ENCODE measurements at places on chromosomes 7 and 10.

DNA sequence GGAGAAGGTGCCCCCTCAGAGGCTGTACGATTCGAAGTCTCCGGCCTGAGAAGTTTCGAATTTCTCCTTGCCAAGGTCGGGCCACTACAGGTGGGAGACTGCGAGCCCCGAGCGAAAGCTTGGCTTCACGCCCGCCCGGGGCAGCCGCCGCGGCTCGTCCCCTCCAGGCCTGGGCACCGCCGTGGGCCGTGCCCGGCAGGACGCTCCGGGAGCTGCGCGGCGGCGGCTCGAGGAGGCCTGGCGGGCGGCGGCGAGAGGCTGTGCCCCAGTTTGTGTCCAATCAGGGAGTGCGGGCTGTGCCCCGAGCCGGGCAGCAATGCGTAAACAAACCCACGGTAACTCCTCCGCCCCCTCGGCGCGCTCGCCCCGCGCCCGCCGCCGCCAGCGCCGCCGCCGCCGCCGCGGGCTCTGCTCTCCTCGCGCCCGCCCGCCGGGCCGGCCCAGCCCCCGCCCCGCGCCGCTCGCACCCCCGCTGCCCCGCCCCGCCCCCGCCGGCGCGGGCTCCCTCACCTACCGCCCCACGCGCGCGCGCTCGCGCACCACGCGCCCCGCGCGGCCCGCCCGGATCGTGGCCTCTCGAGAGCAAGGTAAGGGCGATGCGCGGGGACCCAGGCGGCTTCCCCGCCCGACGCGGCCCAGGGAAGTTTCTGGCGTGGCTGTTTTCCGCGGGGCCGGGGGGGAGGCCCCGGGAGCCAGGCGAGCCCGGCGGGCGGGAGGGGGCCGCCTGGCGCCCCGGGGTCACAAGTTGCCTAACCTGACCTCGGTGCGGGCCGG, 57.8 kb upstream of the PCGF5 start:
- peak; percentile 86 for DNase-seq

DNA sequence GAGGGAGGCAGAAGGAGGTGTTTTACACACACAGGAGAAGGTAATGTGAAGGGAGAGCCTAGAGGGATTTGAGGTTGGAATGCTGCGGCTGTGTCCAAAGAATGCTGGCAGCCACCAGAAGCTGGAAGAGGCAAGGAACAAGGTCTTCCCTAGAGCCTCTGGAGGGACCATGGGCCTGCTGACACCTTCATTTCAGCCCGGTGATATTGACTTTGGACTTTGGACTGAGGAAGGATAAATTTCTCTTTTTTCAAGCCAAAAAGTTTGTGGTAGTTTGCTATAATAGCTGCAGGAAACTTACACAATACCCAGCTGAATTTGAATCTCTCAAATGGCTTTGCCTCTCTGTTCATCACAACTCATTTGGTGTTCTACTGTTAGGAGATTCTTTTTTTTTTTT, 34.6 kb downstream of the UBN2 start:
- no peak for DNase-seq

GRCh38 chr7:12211711-12212485, 804 bp downstream of the TMEM106B start:
- DNase-seq: peak; percentile 40

DNA sequence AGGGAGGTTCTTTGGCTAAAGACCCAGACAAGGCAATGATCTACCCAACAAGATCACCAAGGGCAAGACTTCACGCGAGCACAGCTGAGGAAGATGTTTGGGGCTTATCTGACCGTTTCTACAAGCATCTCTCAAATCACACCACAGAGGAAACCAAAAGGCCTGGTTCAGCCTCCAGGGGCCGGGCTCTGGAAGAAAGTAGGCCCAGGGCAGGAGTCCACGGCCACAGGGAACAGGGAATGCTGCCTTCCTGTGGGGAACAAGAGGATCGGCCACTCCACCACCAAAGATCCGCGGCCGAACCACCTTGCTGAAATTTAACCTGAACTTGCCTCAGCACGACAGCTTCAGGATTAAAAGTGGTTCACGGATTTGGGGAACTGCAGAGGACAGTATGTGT, 332.5 kb downstream of the PTPRN2 start:
- no peak for DNase-seq

DNA sequence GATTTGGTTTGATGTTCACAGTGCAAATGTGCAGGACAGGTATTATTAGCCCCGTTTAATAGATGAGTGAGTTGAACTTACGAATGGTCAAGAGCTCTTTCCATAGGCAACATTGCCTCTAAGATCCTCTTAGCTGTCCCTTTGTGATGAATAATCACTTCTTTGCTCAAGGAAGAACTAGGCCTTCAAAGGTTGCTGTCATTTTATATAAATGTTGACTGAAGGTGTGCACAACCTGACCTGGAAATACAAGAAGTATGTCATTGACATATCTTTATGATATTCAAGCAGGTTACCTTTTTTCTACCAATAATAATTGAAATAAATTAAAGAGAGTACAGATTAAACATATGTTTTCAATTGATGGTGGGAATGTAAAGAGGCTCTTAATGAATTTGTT, 48.5 kb upstream of the GLCCI1 start:
- DNase-seq: no peak

DNA sequence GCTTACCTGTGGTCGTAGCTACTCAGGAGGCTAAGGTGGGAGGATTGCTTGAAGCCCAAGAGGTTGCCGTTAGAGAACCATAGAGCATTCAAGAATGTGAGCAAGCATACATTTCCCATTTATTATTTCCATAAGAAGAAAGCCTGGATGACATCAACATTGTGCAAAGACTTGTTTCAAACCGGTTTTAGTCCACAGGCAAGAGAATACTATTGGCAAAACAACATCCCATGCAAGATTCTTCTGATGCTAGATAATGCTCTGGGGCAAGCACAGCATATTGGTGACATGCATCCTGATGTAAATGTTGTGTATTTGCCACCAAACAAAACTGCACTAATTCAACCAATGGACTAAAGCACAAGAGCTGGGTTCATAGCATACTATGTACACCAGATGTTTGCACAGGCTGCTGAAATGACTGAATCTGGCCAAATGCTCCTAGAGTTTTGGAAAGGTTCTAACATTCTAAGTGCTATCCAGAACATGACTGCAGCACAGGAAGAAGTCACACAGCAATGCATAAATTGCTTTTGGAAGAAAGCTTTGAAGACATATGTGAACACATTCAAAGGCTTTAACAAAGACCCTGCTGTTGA, 42.6 kb downstream of the OTUD1 start:
- no peak for DNase-seq

DNA sequence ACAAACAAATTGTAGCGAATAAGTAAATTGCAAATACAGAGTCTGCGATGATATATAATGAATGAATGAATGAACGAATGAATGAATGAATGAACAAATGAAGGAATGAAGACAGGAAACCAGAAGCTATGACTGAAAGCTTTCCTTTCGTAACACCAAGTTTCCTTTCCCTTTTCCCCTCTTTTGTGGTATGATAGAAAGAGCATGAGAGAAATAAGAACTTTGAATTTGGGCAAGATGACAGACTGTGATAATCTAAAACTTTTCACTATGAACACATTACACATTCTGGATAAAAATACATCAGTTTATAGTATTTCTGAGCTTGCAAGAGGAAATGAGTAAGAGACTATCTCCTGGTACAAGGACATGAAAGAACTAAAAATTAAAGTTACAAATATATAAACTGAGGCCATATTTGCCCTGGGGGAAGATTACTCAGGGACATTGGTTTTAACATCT, 8.4 kb upstream of the UCN3 start:
- DNase-seq: no peak

GRCh38 chr7:49670991-49671390, 102.4 kb upstream of the VWC2 start:
- no peak for DNase-seq

- DNase-seq: peak; percentile 75
Measured at GRCh38 chr10:1043532-1043995, 5.4 kb downstream of the IDI1 start.

- no peak for DNase-seq
Measured at GRCh38 chr7:77321300-77321699, 94.8 kb downstream of the GSAP start.

- DNase-seq: peak; percentile 45
Measured at GRCh38 chr10:32446536-32447406, 831 bp downstream of the CCDC7 start.

- DNase-seq: no peak
Measured at GRCh38 chr7:101402081-101402779, 39.6 kb downstream of the COL26A1 start.

DNA sequence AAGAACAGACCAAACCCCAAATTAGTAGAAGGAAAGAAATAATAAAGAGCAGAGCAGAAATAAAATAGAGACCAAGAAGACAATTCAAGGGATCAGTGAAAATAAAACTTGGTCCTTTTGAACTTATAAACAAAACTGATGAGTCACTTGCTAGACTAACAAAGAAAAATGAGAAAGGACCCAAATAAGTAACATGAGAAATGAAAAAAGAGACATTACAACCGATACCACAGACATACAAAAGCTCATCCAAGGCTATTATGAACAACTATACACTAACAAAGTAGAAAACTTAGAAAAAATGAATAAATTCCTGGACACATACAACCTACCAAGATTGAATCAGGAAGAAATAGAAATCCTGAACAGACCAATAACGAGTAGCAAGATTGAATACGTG, 414.5 kb downstream of the HTR7 start:
- DNase-seq: no peak

- DNase-seq: no peak
Measured at GRCh38 chr7:47965456-47965855, 14.0 kb downstream of the HUS1 start.

DNA sequence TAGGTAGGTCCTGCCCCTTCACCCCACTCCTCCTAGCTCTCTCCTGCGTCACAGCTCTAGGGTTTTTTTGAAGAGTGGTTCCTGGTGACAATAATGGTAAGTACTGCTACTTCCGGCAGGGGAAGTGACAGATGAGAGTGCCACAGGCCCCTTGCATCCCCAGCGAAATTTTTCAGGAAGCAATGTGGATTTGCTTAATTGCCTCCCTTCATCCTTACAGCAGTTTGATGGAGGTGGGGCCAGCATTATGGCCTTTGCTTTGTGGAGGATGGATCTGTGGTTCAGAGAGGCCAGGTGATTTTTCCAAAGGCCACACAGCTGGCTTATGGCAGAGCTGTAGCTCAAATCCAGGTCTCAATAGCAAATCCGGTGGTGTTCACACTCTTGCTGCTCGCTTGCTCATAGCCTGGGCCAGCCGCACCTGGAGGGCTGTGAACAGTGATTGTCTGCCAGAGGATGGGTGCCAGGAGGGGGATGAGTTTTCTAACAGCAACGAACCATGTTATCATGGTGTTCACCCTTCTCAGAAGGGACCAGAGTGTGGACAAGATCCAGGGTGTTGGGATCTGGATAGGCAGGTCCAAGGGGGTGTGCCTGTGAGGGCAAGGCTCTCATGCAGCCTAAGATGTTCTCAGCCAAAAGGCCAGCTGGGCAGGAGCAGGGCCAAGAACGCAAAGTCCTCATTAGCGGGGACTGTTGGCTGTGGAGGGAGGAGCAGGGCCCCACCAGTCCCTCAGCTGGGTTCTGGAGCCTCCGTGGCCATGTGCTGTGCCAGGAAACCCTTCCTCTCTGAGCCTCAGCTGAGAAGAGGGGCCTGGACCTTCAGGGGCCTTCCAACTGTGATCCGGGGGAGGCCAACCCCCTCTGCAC, 89.0 kb downstream of the EMX2 start:
- DNase-seq: no peak

DNA sequence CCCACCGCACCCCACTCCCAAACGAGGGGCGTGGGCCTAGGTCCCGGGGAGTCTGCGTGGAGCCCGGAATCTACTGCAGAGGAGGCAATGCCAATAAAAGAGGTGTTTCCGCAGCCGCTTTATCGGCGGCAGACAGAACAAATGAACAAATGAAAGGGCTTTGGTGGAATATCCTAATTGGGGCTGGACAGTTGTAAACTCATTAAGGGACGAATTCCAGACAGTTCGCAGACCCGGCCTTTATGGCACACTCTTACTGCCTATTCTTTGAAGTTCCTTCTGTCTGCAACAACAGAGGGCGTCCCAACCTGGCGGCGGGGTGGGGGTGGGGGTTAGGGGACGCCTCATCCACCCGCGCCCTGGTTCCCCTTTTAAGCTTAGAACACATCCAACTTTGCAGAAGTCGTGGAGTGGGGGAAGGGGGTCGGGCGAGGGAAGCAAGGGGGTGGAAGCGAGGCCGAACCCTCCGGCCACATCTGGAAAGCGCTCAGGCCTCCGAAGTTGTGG, 4.1 kb downstream of the HOXA9 start:
- peak; percentile 90 for DNase-seq

- no peak for DNase-seq
Measured at GRCh38 chr10:69801434-69802315, at the start of gene COL13A1. Gene COL13A1, plus strand, starts transcription at chr10:69801906. Its CDS starts 518 bp downstream, at chr10:69802424.

GRCh38 chr10:19169684-19170083, 121.1 kb downstream of the MALRD1 start:
- DNase-seq: no peak

GRCh38 chr10:92142512-92142911, 148.4 kb downstream of the CPEB3 start:
- peak; percentile 7 for DNase-seq

DNA sequence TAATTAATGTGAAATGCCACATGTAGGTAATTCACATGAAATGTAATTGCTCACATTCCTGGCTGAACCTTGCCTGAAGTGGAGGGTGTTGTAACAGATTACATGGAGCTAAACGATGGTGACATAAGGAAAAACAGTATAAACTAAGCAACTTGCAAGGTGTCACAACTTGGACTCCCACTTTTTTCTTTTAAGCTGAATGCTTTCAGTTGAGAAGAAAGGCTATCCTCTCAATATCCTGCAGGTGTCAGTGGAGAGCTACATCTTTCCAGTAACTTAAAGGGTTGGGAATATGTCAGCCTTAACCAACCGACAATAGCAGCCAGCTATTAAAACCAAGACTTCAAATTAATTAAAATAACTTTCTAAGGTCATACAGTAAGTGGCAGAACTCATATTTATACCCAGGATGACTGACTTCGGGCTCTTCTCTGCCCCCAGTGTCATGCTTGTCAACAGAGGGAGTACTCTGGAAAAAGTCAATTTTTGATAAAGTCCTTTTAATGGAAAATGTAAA, 33.7 kb downstream of the NRBF2 start:
- DNase-seq: peak; percentile 88

Measured in hematopoietic multipotent progenitor cell treated with erythropoietin and hydrocortisone succinate and interleukin-3 and kit ligand, for 4 days (in vitro differentiated cells).